ENCODE measurements at places on chromosomes 2 and 18.

DNA sequence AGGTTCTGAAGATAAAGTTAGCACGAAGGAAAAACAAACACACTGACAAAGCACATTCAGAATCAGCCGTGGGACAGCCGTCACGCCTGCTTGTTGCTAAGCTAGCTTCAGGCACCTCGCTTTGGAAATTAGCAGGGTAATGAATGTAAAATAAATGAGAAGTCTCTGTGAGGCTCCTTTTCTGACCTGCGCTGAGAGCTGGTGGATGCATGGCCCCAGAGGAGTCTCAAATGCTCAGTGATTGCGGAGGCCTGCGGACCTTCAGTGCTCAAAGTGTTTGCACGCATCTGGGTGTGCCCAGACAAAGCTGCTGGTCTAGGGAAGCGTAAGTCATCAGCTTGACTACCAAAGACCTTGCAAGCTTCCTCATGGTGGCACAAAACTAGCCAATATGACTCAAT lies 50.6 kb downstream of the CD8B2 start:
- no peak for DNase-seq

GRCh38 chr2:230865307-230865765 lies 594 bp downstream of the ITM2C start:
- peak; percentile 40 for DNase-seq

DNA sequence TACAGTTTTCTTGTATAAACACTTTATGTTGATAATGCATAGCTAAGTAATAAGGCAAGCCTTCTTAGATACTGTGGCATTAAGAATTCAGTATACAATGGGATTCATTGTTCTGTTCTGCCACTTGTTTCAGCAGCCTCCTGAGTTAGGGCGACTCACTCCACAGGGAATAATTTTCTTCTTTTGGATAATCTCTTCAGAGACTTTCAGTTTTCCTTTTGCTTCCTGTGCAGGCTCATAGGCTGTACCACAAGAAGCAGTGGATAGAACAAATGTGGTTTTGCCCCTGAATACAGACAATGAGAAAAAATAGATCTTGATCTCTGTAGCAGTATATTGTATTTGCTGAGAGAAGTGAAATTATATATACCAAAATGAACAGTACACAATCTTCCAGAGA lies 298.0 kb downstream of the ZNF407 start:
- no peak for DNase-seq

GRCh38 chr2:181164699-181165098 lies 184.3 kb downstream of the UBE2E3 start:
- DNase-seq = no peak

DNA sequence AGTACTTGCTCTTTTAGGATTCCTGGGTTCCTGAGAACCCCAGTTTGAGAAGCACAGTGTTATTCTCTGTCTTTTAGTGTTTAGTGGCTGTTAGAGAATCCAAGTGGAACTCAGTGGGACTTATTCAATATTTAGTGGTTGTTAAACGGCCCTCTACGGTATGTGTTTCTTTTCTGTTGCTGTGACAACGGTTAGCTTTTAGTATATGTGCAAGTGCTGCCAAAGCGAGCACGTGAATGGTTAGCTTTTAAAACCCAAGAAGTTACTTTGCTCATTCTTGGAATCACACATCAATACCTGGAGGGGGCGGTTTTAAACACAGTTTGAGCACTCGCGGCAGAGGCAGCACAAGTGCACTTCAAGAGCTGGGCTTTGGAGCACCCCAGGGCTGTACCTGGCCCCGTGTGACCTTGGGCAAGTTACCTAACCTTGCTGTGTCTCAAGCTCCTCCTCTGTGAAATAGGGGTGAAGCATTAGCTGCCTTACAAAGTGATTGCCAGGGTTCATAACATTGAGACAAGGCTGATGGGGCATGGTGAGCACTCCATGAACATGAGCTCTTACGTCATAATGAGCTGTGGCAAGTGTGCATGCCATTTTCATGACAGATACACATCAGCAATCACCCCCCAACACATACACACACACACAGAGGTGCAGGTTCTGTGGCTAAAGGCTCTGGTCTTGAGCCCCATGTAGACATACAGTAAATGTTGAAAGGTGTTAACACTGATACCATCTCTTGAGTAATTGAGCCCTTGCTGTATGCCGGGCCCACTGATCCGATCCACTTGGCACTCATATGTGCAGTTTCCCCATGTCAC lies 234.1 kb downstream of the ALPK2 start:
- DNase-seq = no peak

GRCh38 chr2:26692279-26692896 lies at the start of gene KCNK3:
Gene KCNK3, plus strand, starts transcription at chr2:26692722. Its CDS starts 154 bp downstream, at chr2:26692876.
- peak; percentile 87 for DNase-seq

DNA sequence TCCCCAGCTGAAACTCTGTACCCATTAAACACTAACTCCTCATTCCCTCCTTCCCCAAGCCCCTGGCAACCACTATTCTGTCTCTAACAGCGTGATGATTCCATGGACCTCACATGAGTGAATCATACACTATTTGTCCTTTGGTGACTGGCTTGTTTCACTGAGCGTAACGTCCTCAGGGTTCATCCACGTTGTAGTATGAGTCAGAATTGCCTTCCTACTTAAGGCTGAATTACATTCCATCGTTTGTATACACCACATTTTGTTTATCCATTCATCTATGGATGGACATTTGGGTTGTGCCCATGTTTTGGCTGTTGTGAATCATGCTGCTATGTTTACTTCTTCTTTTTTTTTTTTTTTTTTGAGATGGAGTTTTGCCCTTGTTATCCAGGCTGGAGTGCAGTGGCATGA lies 19.6 kb upstream of the CABLES1 start:
- peak; percentile 68 for DNase-seq

DNA sequence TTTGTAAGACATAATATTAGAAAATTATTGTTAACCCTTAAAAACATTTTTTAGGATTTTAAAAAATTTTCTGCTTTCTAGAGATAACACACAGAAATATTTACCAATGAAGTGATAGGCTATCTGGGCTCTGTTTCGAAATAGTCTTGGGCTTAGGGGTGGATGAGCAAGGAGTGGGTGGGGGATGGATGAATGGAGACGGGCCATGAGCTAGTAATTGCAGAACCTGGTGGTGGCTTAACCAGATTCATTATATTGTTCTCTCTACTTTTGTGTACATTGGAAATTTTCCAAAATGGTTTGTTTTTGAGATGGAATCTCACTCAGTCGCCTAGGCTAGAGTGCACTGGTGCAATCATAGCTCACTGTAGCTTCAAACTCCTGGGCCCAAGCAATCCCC lies 89.6 kb downstream of the TCF7L1 start:
- DNase-seq = no peak

DNA sequence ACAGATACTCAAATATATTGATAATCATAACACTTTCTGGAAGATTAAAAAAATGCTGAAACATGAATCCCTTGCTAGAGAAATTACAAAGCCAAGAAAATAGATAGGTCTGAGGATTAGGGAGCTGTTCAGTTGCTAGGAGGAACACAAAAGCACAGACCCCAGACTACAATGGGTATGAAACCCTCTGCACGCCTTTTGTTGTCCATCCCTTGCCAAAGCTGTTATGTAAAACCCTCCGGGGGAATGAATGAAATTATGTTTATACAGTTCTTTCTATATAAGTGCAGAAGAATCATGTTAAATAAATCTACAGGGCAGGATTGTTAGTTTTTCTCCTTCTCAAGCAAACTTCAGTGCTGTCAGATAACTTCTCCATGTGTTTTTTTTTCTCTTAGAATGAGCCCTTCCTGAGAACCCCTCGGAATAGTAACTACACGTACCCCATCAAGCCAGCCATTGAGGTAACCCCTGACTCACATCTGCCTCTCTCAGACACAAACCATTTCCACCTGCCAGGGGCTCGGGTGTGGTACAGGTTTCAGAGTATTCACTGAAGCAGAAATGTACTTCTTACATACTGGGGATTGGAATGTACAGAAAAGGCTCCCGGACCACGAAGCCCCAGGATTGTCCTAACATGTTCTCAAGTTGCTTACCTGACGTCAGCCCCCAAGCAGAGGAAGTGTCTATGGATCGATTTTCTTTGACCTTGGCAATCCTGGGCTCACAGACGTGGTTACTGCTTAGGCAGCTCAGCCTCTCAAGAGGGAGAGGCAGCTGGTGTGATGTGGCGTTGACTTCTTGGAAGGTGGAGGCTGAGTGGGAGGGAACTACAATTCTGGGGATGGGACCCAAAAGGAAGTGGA lies 118.0 kb downstream of the PLB1 start:
- DNase-seq = peak; percentile 83

GRCh38 chr18:8996771-8997432 lies 105.6 kb upstream of the NDUFV2 start:
- DNase-seq = no peak

GRCh38 chr2:3285901-3286645 lies 91.5 kb downstream of the EIPR1 start:
- DNase-seq = no peak

GRCh38 chr18:45054636-45055035 lies 373.9 kb downstream of the SETBP1 start:
- DNase-seq = no peak

DNA sequence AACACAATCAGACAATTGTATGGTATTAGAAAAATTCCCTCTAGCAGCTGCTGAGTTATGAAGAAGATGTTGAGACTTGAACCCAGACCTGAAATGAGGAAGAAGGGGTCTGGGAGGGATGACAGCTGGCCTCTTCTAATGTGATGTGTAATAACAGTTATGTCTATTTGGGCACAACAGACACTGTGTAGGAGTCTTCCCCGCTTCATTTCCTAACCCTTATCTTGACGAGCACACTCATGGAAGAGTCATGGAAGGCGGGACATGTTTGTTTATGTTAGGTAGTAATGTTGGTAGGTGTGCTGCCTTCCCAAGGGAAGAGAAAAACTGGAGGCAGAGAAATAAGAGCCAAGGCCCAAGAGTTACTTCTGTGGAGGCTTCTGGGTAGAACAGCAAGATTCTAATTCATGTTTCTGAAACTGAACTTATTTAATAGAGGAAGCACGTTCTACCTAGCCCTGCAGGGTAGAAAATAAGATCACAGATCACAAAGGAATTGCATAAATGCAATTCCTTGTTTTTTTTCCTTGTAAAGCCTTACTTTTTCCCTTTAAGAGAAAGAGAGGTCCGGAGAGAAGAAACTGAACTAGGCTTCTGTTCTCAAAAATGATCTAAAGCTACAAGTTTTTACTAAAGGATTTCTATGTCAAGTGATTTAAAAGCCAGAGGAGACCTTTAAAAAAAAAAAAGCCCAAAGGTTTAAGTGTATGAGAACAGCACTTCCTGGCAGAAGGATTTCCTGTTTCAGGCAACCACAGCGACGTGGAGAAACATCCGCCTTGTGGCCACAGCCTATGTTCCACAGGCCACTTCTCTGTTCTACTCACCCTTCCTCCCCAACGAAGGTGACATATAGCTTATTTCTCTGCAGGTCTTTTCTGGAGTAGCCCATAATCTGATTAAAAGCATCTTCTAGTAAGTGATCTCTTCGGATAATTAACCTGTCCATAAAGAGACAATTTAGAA lies 68.5 kb upstream of the STK17B start:
- DNase-seq = peak; percentile 48

GRCh38 chr18:12155996-12156395 lies 62.4 kb downstream of the ANKRD62 start:
- DNase-seq = no peak

GRCh38 chr2:1611886-1612285 lies 132.4 kb downstream of the PXDN start:
- no peak for DNase-seq

- peak; percentile 33 for DNase-seq
Observed at GRCh38 chr2:124913868-124914267, 888.8 kb downstream of the CNTNAP5 start.

DNA sequence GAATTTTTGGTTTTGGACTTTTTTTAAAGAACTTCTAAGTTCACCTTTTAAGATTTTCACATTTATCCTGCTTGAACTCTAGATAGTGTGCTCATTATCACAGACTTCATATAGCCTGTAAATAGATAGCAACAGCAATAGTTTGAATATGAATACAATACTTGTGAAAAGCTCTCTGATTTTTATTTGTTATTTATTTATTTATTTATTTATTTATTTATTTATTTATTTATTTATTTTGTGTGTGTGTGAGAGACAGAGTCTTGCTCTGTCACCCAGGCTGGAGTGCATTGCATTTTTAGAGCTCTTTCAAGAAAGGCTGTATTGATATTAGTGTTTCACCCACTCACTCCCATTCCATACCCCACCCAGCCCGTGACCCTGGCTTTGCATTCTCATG lies 153.6 kb downstream of the CNTNAP5 start:
- no peak for DNase-seq

GRCh38 chr2:85972355-85972754 lies 83.6 kb upstream of the ST3GAL5 start:
- DNase-seq = no peak

DNA sequence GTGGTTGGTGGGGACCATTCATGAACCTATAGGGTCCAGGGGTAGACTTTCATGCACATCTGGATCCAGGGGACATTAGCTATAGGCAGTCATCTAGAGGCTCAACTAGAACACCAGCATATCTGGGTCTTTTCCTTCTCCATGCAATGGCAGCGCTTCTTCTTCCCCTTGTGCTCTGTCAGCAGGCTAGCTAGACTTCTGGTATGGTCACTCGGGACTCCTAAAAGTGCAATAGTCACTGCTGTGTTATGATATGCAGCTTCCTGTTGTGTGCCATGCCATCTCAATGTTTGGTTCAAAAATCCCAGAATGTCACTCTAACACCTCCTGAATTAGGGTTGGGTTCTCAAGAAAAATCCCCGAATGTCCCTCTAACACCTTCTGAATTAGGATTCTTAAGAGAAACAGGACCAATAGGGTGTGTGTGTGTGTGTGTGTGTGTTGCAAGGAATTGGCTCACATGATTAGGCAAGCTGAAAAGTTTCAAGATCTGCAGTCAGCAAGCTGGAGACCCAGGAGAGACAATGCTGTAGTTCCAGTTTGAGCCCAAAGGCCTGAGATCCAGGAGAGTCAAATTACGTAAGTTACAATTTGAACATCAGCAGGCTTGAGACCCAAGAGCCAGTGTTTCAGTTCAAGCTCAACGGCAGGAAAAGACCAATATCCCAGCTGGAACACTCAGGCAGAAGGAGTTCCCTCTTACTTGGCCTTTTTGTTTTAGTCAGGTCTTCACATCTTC lies 97.1 kb upstream of the LTBP1 start:
- DNase-seq = no peak

GRCh38 chr2:147541314-147541713 lies 303.5 kb upstream of the ACVR2A start:
- DNase-seq = no peak
